Stimulated activated CD4-positive, alpha-beta T cell treated with anti-CD3 and anti-CD28 coated beads, TNF-alpha, amount 100 ng/mL, for 24 hours (primary cell): ENCODE measurements at places on chromosomes 12 and 14.

- no peak for DNase-seq
Measured at GRCh38 chr12:114476159-114476558, 70.2 kb upstream of the TBX5 start.

DNA sequence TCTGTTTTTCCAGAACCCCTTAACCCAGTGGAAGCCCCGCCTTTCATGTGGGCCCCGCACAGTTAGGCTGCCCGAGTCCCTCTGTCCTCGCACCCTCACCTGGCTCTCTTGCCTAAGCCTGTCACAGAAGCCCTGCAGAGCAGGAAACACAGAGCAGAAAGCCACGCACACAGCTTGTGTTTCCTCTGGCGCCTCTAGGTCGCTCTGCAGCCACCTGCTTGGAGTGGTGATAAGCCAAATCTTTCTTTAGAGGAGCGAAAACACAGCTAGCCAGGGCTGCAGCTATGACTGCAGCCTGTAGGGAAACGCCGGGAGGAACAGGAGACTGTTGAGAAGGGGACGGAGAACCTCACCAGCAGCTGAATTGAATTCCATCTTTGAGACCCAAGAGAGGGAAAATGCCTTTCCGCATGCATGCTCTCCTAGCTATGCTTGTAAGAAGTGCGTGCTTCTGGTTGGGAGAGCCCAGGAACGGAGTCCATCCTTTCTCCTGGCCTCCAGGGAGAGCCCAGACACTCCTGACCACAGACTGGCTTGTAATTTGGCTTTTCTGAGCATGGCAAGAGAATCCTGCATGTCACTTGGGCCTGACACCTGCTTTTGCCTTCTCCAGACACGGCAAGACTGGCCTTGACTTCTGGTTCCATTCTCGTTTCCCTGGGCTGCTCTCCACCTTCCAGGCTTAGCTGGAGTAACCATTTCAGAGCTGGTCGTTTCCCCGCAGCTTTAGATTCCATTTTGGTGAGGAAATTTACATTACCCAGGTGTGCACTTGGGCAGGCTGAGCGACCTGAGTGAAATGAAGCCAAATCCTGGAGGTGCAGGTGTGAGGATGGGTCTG is 301.6 kb downstream of the CACNA1C start:
- DNase-seq: no peak

DNA sequence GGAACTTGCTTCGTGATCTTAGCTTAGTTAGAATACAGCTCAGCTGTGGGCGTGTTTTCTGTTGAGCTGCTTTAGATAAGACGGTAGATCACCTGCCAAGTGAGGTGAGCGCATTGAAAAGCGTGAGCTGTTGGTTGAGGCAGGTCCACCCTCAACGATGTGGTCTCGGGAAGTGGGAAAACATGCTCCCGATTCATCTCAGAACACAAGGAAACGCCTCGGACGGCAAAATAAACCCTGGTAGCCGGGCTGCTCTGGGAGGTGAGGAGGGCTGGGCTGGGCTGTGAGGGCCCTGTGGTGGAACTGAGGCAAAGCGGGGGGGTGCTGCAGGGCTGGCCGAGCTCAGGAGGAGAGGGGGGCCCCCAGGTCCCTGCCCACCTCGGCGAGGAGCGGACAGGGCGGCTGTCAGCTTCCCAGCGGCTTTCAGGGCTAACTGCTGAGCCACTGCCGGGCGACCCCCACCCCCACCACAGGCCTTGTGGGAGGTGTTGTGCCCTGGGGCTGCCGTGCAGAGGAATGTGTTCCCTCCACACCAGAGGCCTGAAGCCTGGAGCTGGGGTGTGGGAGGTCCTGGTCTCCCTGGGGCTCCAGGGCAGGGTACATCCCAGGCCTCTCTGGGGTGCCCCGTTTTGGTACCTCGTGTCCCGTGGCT is 30.7 kb downstream of the NOC4L start:
- DNase-seq: no peak

GRCh38 chr14:74491956-74492775 is 939 bp downstream of the NPC2 start:
- DNase-seq: no peak
